ENCODE measurements at places on chromosomes 1 and 21.

DNA sequence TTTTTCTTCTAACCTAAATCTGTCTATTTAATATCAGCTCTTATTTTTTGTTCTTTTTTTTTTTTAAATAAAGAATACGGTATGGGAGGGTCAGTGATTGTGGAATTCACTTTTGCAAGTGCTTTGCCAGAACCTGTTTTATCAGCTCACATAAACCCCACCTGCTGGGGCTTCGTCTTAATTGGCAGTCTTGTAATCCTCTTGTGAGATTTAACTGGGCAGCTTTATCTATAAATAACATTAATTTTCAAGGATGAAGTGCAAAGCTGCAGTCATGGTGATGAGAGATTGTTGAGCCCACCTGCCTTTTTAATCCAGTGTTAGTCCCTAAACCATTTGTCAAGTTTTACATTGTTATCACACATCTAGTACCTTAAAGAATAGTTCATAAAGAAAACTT is 18.2 kb upstream of the PDC start:
- no peak for DNase-seq

- DNase-seq, result no peak
Observed at GRCh38 chr1:152442301-152442700, 28.2 kb upstream of the CRNN start.

DNA sequence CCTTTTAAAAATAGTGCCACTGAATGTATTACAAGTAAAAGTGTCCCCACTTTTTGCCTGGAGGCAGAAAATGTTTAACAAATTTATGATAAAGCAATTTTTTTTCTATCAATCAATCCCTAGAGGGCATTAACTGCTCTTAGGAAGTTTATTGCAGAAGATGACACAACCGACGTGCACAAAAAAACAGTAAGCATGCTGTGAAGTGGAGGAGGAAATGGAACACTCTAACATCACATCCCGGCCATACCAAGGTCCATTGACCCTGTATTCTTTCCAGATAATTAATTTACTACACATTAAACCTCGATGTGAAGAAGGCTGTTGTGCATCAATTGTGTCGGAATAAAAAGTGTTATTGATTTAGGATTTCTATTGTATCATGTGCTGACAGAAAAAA is 264.9 kb upstream of the NR5A2 start:
- no peak for DNase-seq

- DNase-seq, result no peak
Observed at GRCh38 chr1:197862671-197863070, 39.8 kb upstream of the C1orf53 start.

Measured in natural killer cell (primary cell).